ENCODE measurements at places on chromosomes 13 and 19.
A peak's percentile ranks its signal among the peaks of the same experiment; 100 is the strongest.

GRCh38 chr13:52454459-52454819 lies 839 bp upstream of the CKAP2 start:
- peak; percentile 43 for DNase-seq

DNA sequence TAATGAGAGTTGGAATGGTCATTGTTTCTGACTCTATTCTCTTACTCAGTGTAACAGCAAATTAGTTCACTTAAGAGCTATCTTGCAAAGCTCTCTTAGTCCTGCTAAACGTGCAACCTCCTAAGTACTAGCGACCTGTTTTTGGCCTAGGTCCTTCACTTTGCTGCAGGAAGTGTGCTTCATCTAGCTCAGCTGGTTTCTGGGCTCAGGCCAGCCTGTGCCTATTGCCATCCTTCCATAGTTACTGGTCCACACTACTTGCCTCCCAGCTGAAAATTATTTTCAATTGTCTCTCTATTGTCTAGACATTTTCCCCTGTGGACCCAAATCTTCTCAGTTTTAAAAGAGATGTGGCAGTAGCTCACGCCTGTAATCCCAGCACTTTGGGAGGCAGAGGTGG lies 561.3 kb downstream of the FGF9 start:
- DNase-seq, result no peak

GRCh38 chr13:65937251-65937650 lies 1292.9 kb downstream of the PCDH9 start:
- DNase-seq, result no peak

GRCh38 chr19:16579381-16579780 lies 7.2 kb upstream of the SLC35E1 start:
- no peak for DNase-seq

DNA sequence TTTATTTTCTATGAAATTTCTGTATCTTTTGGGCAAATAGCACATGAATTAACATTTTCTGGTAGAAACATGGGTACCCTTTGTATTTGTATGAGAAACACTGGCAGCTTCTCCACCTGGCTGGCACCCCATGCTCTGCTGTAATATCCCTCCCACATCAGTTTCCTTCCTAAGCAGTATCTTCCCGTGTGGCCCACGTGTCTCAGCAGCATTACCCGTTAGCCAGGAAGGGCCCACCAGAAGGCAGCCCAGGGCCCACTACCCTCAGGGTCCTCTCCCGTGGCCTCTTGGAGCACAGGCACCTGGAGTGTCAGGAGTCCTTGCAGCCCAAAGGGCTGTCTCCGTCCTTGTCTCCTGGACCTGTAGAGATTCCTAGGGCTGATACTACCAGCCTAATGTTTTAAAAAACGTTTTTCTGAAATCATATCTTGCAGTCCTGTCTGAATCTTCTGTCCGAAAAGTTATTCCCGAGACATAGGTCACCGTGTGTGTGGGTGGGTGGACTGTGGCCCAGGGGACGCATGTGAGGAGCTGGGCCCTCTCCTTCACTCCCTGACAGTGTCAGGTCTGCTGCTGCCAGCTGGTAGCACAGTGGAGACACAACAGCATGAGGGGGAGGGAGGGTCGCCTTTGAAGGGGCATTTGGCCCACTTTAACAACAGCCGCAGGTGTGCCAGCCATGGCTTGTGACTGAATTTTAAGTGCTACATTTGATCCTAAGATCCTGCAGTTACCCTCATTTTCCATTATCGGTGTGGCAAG lies 22.0 kb upstream of the TEX29 start:
- no peak for DNase-seq

GRCh38 chr13:23729531-23729930 lies 159.3 kb downstream of the TNFRSF19 start:
- DNase-seq, result no peak

Measured in renal cortical epithelial cell (primary cell).